ENCODE measurements at places on chromosomes 7 and 10. TPM values are rescaled to one million over a fixed set of nuclear protein-coding genes. Genes with fewer than 3 reads are reported as not detected.

GRCh38 chr10:129544205-129545202 lies 77.5 kb downstream of the MGMT start:
- no peaks in the 10 kb centered on the region for H3K27me3 ChIP-seq
- no peaks in the 10 kb centered on the region for H3K4me1 ChIP-seq
- H3K4me3 ChIP-seq = no peak overlapping the region
- no peak for DNase-seq

The UCMA gene
- not detected for total RNA-seq

DNA sequence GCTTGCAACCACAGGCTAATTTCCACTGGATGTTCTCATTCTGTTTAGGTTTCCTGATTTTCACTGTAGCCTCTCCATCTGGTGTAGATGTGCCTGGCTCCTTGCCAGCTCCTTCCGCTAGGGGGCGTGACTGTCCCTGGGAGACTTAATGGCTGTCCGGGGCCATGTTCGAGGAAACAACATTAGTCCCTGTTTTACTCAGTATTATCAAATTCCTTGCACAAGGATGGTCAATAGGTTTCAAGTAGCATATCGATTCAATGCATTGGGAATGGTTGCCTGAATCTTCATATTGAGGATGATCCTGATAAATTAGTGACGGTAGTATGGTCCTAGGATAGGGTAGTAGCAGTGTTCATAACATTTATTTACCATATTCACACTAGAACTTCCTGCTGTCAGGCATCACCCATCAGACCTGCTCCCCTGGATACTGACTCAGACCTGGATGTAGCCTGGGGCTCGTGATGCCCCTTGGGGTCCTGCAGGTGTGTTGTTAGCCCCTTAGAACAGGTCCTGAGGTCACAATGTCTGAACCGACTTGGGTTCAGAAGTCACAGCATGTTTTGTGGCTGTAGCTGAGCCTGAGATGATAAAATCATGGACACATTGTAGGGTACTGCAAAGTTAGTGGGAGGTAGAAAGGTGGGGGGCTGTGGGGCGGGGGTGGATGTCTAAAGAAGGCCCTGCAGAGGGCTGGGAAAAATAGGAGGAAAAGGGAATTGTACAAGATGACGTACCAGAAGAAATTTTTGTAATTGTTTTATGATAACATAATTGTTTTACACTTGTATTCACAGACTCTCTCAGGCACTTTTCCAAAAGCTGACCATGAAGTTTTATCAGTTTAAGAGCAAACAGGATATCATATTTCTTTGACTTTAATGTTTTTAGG lies 8.9 kb upstream of the EXOC6 start:
- H3K36me3 ChIP-seq = no peaks in the 10 kb centered on the region
- peaks cover 5% of the 10 kb centered on the region for H3K4me1 ChIP-seq
- peak overlapping the region; percentile 30 for H3K27ac ChIP-seq
- H3K27me3 ChIP-seq = no peaks in the 10 kb centered on the region
- no peak overlapping the region for H3K4me3 ChIP-seq
- DNase-seq = peak; percentile 52

GRCh38 chr7:44387389-44387788 lies 62.0 kb upstream of the CAMK2B start:
- H3K36me3 ChIP-seq = peaks cover 40% of the 10 kb centered on the region
- H3K27ac ChIP-seq = no peak overlapping the region
- H3K27me3 ChIP-seq = no peaks in the 10 kb centered on the region
- H3K4me1 ChIP-seq = no peaks in the 10 kb centered on the region
- DNase-seq = no peak

GRCh38 chr10:69061305-69062161 lies 26.4 kb upstream of the SRGN start:
- H3K27me3 ChIP-seq = no peaks in the 10 kb centered on the region
- DNase-seq = no peak
- peak overlapping the region; percentile 83 for H3K27ac ChIP-seq
- peaks cover 5% of the 10 kb centered on the region for H3K4me1 ChIP-seq

GRCh38 chr10:6146013-6146785 lies 56.5 kb upstream of the PFKFB3 start:
- peaks cover 17% of the 10 kb centered on the region for H3K4me1 ChIP-seq
- peak overlapping the region; percentile 87 for H3K4me3 ChIP-seq
- no peaks in the 10 kb centered on the region for H3K27me3 ChIP-seq
- no peaks in the 10 kb centered on the region for H3K36me3 ChIP-seq
- H3K27ac ChIP-seq = no peak overlapping the region

- H3K36me3 ChIP-seq = no peaks in the 10 kb centered on the region
- no peak overlapping the region for H3K4me3 ChIP-seq
- H3K27me3 ChIP-seq = no peaks in the 10 kb centered on the region
- no peak for DNase-seq
Measured at GRCh38 chr10:37680243-37680683, 177.1 kb downstream of the ZNF248 start.

DNA sequence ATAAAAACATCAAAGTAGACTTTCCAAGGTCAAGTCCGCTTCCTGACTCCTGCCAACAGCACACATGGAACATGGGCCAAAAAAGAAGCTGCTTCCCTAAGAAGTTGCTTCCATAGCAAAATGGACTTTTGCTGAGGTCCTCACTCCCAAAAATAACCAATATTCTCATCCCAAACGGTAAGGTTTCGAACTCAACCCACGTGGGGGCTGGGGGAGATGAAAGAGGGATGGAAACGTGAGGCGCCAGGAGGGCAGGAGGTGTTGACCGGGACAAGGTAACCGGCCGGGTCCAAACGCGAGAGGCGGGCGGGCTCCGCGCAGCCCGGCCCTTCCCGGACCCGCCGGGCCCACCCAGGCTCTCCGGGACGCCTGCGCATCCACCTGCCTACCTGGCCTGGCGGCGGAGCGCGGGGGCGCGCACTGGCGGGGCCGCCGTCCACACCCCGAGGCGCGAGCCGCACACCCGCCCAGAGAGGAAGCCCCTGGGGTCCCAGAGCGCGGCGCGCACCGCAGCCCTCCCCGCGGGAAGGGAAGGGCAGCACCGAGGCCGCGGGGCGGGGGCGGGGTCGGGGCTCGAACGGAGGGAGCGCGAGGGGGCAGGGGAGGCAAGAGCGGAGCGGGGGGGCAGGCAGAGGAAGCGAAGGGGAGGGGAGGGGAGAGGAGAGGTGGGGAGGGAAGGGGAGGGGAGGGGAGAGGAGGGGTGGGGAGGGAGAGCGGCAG lies 742 bp downstream of the LMBR1 start:
- peak; percentile 59 for DNase-seq
- no peaks in the 10 kb centered on the region for H3K27me3 ChIP-seq
- H3K4me1 ChIP-seq = peaks cover 13% of the 10 kb centered on the region
- H3K27ac ChIP-seq = peak overlapping the region; percentile 88

- no peak overlapping the region for H3K27ac ChIP-seq
- no peaks in the 10 kb centered on the region for H3K27me3 ChIP-seq
- no peaks in the 10 kb centered on the region for H3K36me3 ChIP-seq
Measured at GRCh38 chr7:44099669-44100068, 4.5 kb upstream of the AEBP1 start.

GRCh38 chr7:66013938-66014337 lies 31.9 kb upstream of the GUSB start:
- H3K4me3 ChIP-seq = no peak overlapping the region
- no peaks in the 10 kb centered on the region for H3K36me3 ChIP-seq
- no peaks in the 10 kb centered on the region for H3K27me3 ChIP-seq
- peak; percentile 78 for DNase-seq

DNA sequence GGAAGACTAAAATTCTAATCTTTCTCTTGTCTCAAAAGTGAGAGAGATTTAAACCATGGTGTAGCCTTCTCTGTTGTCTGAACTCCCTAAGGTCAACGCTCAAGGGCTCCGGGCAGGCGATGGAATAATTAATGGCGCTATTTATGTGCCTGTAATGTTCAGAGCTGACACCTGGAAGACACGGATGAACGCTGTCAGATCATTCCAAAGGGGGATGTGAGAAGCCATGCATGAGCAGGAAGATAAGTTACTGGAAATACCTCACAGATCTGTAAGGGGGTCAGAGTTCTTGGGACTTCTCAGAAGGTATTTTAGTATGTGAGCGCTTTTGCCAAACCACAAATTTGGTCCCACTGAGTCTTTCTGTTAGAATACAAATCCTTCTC lies 73.3 kb upstream of the MTPN start:
- DNase-seq = no peak
- no peaks in the 10 kb centered on the region for H3K27me3 ChIP-seq
- H3K4me3 ChIP-seq = no peak overlapping the region
- no peaks in the 10 kb centered on the region for H3K36me3 ChIP-seq

DNA sequence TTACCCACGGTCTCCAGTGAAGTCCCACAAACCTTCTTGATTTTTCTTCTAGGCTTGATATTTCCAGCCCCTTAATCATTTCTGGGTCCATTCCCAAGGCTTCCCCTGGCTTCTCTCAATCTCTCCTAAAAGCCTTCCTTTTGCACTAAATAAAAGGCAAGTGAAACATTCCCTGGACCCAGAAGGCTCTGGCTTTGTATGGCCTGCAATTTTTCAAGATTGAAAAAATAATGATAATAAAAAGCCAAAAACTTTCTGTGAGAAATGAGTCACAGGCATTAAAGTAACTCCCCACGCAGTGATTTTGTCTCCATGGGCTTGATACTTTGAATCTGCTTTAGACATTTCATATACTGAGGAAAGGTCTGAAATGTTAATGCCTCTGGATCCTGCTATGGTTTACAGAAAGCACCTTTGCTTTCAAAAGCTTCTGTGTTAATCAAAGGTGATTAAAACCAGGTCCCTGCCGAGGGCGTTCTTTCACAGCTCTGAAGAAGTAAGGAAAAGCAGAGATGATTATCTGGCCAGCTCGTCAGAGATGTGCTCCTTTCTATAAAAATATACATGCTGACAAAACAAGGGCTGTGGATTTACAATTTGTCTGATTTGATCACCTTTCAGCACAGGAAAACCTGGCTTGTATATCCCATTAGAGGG lies 118.9 kb upstream of the TMEM72 start:
- no peaks in the 10 kb centered on the region for H3K36me3 ChIP-seq
- DNase-seq = no peak
- no peaks in the 10 kb centered on the region for H3K4me1 ChIP-seq
- H3K4me3 ChIP-seq = no peak overlapping the region

DNA sequence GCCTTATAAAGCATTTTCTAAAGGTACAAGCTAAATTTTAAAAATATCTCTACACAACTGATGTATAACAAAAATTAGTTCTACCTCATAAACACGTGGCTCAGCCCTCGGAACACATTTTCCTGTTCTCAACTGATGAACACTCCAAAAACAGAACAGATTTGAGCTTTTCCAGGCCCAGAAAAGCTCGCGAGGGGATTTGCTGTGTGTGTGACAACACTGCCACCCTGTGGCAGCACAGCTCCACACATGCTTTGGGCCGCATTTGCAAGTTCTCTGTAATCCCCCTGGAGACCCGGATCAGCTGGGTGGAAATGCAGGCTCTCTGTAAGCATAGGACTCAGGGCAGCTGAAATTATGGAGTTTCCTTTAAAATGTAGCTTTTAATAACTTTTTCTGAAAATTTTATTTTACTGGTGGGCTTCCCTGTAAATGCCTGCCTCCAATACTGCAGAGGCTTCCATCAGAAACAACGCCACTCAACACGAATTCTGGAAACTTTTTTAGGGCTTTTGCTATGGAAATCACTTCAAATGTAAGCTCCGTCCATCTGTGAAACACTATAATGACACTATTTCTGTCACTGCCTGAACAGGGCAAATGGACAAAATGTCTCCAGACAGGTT lies 155.5 kb downstream of the COBL start:
- H3K4me1 ChIP-seq = no peaks in the 10 kb centered on the region
- H3K4me3 ChIP-seq = no peak overlapping the region
- H3K27ac ChIP-seq = no peak overlapping the region
- H3K36me3 ChIP-seq = no peaks in the 10 kb centered on the region
- H3K27me3 ChIP-seq = no peaks in the 10 kb centered on the region
- peak; percentile 66 for DNase-seq

The ODAD2 gene
- total RNA-seq = not detected

The KCNIP2 gene
- total RNA-seq = 1.3 TPM

DNA sequence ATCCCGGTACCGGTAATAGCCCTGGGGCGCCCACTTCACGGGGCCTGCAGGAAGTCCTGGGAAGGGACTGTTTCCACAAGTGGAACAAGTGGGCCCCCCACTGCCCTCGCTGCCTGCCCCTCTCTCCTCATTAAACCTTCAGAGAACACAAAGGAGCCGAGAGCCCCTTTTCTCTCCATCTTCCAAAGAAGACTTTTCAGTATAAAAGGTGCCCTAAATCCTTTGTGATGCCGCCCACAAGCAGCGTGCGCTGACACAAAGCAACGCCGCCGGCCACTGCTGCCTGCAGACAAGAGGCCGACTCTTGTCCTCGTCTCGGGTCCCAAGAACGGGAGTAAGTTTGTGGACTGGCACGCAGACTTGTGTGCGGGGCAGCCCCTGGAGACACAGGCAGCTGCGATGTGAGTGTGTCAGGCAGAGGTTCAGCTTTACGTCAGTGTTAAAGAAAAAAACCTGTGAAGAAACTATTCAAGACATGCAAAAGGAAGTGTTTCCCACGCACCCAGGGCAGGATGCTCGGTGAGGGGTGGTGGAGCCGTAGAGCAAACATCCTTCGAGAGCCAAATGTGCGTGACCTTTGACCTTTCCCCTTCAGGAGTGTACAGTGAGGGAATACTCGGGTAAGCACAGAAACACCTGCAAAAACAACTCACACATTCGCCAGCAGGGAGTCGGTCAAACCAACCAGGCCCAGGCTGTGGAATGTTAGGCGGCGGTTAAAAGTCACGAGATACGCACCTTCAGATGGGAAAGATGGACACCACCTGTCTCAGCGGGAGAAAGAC lies 118.2 kb downstream of the VIPR2 start:
- no peaks in the 10 kb centered on the region for H3K27me3 ChIP-seq
- H3K27ac ChIP-seq = no peak overlapping the region
- no peaks in the 10 kb centered on the region for H3K36me3 ChIP-seq
- peaks cover 4% of the 10 kb centered on the region for H3K4me1 ChIP-seq
- H3K4me3 ChIP-seq = no peak overlapping the region
- no peak for DNase-seq

GRCh38 chr7:28336806-28337205 lies 75.5 kb upstream of the CREB5 start:
- no peak for DNase-seq
- no peak overlapping the region for H3K27ac ChIP-seq
- H3K36me3 ChIP-seq = no peaks in the 10 kb centered on the region
- H3K4me1 ChIP-seq = no peaks in the 10 kb centered on the region

GRCh38 chr7:129607471-129608120 lies 3.9 kb upstream of the NRF1 start:
- no peak for DNase-seq
- no peak overlapping the region for H3K27ac ChIP-seq
- no peaks in the 10 kb centered on the region for H3K27me3 ChIP-seq
- H3K4me3 ChIP-seq = no peak overlapping the region

DNA sequence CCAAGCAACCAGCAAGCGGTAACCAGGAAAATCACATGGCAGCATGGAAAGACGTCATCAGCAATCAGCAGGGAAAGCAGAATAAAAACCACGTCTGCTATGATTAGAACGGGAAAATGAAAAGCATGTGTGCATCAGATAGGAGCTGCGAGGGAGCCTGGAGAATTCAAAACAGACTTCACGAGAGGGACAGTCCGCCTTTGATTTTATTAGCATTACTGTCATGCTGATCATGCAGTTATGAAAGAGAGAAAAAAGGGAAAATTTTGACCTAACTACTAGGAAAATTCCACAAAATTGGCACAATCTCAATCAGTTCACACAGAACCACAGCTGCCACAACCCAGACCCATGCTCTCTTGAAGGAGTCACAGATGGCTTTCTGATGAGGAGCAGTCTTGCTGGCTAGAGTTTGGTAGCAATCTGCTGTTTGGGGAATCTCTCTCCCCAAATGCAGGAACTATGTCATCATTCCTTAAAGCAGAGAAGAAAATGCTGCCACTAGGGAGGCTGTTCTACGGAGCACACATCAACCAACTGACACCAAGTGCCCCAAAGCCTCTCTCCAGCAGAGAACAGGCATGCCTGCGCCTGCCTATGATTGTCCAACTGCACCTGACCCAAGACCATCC lies 295.9 kb downstream of the TNS3 start:
- H3K4me1 ChIP-seq = no peaks in the 10 kb centered on the region
- peaks cover 39% of the 10 kb centered on the region for H3K36me3 ChIP-seq
- H3K27me3 ChIP-seq = no peaks in the 10 kb centered on the region
- no peak for DNase-seq
- H3K27ac ChIP-seq = no peak overlapping the region

The MYL10 gene
- not detected for total RNA-seq

Measured in thyroid gland (tissue), 4 donors.